ENCODE measurements at places on chromosomes 5 and 9.

- no peak for DNase-seq
Measured at GRCh38 chr9:136558373-136558772, 12.5 kb upstream of the NOTCH1 start.

GRCh38 chr5:131186561-131187256 lies 16.0 kb downstream of the LYRM7 start:
- DNase-seq = no peak

GRCh38 chr5:2257326-2258244 lies 374.9 kb upstream of the IRX4 start:
- DNase-seq = no peak

- no peak for DNase-seq
Measured at GRCh38 chr9:16032799-16033198, 480.0 kb downstream of the CCDC171 start.

GRCh38 chr9:80797101-80797829 lies 892.1 kb downstream of the TLE1 start:
- DNase-seq = no peak

DNA sequence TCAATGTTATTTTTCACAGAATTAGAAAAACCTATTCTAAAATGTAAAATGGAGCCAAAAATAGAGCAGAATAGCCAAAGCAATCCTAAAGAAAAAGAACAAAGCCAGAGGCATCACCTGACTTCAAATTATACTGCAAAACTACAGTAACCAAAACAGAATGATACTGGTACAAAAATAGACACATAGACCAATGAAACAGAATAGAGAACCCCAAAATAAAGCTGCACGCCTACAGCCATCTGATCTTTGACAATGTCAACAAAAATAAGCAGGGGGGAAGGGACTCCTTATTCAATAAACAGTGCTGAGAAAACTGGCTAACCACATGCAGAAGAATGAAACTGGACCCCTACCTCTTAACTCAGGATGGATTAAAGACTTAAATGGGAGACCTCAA lies 65.8 kb upstream of the PDE4D start:
- DNase-seq = no peak
